Uterus (tissue), 4 donors: ENCODE measurements at places on chromosomes 3 and 15. TPM values are rescaled to one million over a fixed set of nuclear protein-coding genes. Genes with fewer than 3 reads are reported as not detected.

- DNase-seq, result no peak
Observed at GRCh38 chr3:45608885-45609284, 14.3 kb downstream of the LIMD1 start.

DNA sequence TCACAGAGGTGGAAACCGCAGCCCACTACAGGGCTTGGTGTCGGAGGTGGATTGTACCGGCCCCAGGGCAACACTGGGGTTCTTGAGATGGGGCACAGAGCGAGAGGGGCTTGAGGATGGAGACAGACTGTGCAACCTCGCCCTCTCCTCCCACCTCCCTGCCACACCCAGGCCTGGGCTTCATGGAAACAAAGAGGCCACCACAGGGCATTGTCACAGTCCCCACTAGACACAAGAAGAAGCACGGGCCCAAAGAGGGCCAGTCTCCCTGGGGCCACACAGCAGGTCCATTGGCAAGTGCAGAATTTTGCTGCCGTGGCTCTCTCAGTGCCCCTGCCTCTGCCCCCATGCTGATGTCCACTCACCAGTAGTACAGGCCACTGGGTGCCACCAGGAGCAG, 4.1 kb upstream of the CALML4 start:
- no peak for DNase-seq

The DUOXA2 gene
- not detected for total RNA-seq

The ROBO1 gene
- total RNA-seq, result 112 TPM

The IL17RE gene
- 10.7 TPM for total RNA-seq

DNA sequence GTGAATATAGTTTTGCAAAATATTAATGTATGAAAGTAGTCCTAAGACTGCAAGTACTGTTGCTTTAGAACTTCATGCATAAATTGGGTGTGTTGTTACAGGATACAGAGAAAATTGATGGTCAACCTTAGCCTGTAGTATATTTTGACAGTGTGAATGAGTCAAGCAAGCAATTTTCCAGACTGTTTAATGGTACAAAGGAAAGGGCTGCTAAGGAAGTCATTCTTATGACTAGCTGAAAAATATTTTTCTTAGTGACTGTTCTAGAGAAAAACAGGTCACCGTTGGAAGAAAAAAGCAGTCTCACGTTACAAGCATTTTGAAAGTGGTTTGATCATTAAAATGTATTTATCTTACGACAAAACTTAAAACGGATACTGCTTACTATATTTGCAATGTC, 49.2 kb downstream of the MBNL1 start:
- DNase-seq, result no peak

- DNase-seq, result no peak
Observed at GRCh38 chr3:72178463-72179106, 393.6 kb upstream of the PROK2 start.

- no peak for DNase-seq
Observed at GRCh38 chr3:157077565-157077991, 82.4 kb downstream of the CCNL1 start.

DNA sequence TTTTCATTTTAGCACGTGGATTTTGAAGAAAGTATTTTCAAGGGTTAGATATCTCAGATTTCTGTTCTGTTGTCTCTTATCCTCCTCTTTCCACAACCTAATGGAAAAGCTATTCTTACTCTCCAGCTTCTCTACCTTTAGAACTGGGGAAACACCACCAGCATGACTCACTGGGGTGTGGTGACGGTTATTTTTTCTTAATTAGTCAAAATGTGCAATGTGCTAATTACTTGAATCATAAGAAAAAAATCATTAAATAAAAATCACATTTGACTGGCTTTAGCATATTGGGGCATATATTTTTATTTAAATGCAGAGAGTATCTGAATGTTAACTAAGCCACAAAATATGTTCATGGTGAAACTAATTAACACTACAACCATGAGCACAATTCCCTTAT, 570.7 kb upstream of the AGTR1 start:
- DNase-seq, result no peak

The ANKRD34C gene
- not detected for total RNA-seq

The TMCO5A gene
- total RNA-seq, result not detected

DNA sequence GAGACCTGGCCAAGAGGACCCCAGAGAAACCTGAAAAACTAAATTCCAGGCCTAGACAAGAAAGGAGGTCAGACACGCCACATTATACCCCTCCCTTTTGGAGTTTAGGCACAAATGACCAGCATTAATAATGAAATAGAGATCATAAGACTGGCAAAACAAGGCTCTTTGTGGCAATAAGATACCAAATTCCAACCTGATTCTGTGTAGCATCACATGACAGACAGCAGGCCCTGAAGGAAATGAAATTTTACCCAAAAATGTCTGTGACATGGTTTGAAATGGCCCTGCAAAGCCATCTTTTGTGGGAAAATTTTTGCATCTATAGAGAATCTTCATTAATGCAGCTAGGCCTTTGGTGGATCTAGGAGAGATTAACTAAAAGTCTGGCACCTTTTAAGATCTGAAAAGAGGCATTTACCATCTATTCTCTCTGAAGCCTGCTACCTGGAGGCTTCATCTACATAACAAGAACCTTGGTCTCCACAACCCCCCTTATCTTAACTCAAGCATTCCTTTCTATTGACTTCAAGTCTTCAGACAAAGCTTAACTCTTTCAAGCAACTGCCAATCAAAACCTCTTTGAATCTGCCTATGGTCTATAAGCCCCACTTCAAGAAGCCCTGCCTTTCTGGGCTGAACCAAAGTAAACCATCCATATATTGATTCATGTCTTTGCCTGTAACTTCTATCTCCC, 8.0 kb downstream of the FAM174B start:
- no peak for DNase-seq

- DNase-seq, result no peak
Observed at GRCh38 chr15:69994429-69995205, 103.1 kb downstream of the TLE3 start.

- no peak for DNase-seq
Observed at GRCh38 chr3:13013566-13013965, 59.7 kb downstream of the IQSEC1 start.

DNA sequence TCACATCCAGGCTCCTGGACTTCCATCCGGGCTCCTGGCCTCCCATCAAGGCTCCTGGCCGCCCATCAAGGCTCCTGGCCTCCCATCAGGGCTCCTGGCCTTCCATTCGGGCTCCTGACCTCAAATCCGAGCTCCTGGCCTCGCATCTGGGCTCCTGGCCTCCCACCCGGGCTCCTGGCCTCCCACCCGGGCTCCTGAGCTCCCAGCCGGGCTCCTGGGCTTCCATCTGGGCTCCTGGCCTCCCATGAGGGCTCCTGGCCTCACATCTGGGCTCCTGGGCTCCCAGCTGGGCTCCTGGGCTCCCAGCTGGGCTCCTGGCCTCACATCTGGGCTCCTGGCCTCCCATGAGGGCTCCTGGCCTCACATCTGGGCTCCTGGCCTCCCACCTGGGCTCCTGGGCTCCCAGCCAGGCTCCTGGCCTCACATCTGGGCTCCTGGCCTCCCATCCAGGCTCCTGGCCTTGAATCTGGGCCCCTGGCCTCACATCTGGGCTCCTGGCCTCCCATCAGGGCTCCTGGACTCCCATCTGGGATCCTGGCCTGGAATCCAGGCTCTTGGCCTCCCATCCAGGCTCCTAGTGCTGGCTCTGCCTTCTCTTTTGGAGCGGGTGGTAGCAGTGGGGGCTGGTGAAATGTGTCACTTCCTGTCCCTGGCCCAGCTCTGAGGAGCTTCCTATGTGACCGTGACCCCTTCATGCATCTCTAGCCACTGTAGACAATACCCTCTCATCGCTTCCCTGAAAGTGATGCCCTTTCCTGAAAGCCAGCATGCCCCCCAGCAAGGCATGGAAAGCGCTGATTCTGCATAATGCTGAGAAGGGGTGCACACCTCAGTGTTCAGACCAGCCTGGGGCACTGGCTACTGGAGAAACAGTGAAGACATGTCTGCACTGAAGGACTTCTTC, 62.7 kb upstream of the BLM start:
- DNase-seq, result no peak

DNA sequence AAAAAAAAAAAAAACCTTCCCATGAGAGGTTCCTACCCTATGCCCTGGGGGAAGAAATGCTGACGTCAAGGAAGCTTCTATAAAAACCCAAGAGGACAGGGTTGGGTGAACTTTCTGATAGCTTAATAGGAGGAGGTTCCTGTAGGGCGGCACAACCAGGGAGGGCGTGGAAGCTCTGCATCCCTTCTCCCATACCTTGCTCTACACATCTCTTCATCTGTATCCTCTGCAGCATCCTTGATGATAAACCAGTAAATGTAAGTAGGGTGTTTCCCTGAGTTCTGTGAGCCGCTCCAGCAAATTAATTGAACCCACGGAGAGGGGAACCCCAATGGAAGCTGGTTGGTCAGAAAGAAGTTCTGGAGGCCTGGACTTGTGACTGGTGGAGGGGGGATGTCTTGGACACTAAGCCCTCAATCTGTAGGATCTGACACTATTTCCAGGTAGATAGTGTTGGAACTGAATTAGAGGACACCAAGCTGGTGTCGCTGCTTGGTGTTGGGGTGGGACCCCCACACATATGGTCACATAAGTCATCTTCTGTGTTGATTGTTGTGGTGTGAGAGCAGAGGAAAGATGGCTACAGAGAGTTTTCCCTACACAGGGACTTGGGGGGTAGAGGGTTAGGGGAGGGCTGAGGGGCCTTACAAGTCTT, 91.5 kb downstream of the ST6GAL1 start:
- no peak for DNase-seq

The FAM81A gene
- total RNA-seq, result not detected

- no peak for DNase-seq
Observed at GRCh38 chr3:196323691-196324090, 5.7 kb upstream of the DYNLT2B start.

DNA sequence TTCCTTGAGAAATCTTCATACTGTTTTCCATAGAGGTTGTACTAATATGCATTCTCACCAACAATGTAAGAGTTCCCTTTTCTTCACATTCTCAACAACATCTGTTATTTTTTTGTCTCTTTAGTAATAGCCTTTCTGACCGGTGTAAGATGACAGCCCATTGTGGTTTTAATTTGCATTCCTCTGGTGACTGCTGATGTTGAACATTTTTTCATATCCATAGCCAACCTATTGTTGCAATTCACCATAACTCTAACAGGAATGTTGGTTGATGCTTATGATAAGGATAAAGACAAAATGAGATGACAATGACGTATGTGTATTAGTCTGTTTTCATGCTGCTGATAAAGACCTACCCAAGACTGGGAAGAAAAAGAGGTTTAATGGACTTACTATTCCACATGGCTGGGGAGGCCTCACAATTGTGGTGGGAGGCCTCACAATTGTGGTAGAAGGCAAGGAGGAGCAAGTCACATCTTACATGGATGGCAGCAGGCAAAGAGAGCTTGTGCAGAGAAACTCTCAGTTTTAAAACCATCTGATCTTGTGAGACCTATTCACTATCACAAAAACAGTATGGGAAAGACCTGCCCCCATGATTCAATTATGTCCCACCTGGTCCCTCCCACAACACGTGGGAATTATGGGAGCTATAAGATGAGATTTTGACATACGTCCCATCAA, 37.6 kb upstream of the RHCG start:
- DNase-seq, result no peak

- no peak for DNase-seq
Observed at GRCh38 chr3:113648524-113648923, 47.9 kb downstream of the USF3 start.

The CLDN1 gene
- total RNA-seq, result 200 TPM

The TJP1 gene
- 191 TPM for total RNA-seq

GRCh38 chr3:70010346-70010745, 10.8 kb downstream of the SAMMSON start:
- no peak for DNase-seq

The CHRM5 gene
- not detected for total RNA-seq

The CCR2 gene
- 7.1 TPM for total RNA-seq

The WDR93 gene
- 1.5 TPM for total RNA-seq

GRCh38 chr15:81315452-81316175, 8.3 kb downstream of the STARD5 start:
- DNase-seq, result no peak

DNA sequence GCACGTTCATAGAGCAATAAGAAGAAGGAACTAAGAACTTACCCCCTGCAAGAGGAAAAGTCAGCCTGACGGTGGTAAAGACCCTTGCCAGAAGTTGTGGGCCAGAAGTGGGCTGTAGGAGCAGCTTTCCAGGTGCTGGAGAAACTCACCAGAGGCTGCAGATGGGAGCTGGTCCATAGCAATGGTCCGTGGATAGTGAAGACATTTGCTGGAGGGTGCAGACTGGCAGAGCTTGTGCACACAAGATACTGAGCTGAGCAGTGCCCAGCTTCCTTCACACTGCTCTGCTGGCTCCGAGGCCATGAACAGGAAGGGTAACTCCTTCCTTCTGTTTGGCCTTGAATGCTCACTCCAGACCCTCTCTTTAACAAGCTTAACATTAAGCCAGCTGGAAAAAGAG, 149.8 kb upstream of the BNIP2 start:
- no peak for DNase-seq
